Fibroblast of the aortic adventitia (primary cell): ENCODE measurements at places on chromosomes 3 and 15.
A peak's percentile ranks its signal among the peaks of the same experiment; 100 is the strongest.

- DNase-seq: no peak
Measured at GRCh38 chr3:51947215-51947900, 5.2 kb downstream of the PARP3 start.

DNA sequence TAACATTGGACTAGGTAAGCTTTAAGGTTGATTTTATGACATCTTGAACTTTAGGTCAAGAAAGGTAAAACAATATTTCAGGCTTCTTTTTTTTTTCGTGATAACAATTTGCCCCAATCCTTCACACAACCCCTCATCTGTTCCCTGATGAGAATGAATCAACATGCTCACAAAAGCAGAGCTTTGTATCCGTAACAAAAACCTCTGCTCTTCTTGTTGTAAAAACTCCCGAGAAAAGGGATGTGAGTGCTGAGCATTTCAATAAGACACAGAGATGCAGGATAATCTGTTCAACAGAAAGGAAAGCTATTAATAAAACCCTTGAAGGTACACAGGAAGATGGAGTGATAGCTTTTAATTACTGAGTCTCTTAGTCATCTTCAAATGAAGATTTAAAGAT is 94.3 kb downstream of the RAD18 start:
- DNase-seq: no peak

- peak; percentile 61 for DNase-seq
Measured at GRCh38 chr15:43932907-43933306, 106.1 kb downstream of the WDR76 start.

DNA sequence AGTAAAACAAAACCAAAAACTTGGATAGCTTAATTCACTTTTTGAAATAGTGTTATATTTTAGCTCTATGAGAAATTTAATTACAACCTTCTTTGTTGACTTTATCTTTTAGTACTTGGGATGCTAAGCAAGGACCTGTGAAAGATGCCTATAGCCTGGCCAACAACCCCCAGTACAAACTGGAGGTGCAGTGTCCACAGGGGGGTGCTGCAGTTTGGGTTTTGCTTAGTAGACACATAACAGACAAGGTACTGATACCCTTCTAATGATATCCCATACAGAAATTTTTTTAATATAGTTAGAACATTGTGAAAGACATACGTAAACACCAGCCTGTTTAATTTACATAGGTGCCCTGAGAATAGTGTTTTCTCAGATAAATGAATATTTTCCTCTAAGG is 35.3 kb downstream of the CAPN7 start:
- peak; percentile 31 for DNase-seq

GRCh38 chr3:100086401-100086800 is 27.9 kb downstream of the FILIP1L start:
- no peak for DNase-seq

- no peak for DNase-seq
Measured at GRCh38 chr3:181913254-181913653, 201.5 kb downstream of the SOX2 start.

DNA sequence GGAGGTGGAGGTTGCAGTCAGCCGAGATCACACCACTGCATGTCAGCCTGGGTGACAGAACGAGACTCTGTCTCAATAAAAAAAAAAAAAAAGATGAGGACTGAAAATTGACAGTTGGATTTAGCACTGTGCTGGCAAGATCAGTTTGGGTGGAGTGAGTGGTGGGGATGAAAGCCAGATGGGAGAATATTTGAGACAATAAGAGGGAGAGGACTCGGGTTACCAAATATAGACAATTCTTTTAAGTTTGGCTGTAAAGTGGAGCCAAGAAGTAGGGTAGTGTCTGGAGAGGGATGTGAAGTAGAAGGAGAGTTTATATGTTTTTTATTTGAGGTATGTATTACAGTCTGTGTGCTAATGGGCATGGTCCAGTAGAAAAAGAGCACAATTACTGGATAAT is 20.4 kb downstream of the TMOD3 start:
- DNase-seq: peak; percentile 78

GRCh38 chr3:66344391-66344811 is 123.6 kb downstream of the SLC25A26 start:
- DNase-seq: peak; percentile 11

GRCh38 chr3:93910097-93910496 is 63.6 kb downstream of the PROS1 start:
- DNase-seq: peak; percentile 15

- peak; percentile 55 for DNase-seq
Measured at GRCh38 chr3:46926039-46926438, 48.5 kb downstream of the PTH1R start.

DNA sequence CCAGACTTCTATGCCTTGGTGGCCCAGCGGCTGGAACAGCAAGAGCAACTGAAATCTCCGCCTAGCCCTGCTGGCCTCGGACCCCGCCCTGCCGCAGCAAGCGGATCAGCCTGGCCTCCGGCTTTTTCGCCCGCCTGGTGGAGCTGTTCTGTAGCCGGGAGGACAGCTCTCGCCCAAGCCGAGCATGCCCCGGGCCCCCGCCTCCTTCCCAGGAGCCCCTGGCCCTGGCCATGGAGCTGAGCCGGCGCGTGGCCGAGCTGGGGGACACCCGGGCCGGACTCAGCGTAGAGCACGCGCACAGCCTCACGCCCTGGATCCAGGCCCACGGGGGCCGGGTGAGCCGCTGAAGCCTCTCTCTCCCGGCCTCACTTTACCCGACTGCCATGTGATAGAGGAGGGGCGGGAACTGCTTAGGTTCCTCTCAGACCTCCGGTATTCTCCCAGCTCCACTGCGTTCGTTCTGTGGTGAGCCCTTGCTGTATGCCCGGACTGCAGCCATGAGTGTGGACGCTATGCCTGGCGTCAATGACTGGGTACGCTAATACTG is 24.1 kb upstream of the MRPL3 start:
- peak; percentile 47 for DNase-seq

- no peak for DNase-seq
Measured at GRCh38 chr15:66198757-66199156, 54.8 kb downstream of the MEGF11 start.

DNA sequence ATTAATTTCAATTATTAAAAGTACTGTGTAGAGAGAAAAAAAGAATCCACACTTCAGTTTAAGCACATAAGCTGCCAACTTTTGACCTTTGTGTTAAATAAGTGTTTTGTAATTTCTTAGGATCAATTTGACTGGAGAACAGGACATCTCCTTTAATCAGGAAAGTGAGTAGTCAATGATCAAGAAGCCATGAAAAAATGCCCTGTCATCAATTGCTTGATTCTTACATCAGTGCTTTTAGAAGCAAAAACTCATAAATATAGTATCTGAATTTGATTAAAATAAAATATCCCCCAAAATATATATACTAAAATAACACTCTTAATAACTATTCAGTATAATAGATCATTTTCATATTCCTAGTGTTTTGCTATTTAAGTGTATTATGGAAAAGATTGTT is 409.0 kb downstream of the TAFA4 start:
- no peak for DNase-seq

DNA sequence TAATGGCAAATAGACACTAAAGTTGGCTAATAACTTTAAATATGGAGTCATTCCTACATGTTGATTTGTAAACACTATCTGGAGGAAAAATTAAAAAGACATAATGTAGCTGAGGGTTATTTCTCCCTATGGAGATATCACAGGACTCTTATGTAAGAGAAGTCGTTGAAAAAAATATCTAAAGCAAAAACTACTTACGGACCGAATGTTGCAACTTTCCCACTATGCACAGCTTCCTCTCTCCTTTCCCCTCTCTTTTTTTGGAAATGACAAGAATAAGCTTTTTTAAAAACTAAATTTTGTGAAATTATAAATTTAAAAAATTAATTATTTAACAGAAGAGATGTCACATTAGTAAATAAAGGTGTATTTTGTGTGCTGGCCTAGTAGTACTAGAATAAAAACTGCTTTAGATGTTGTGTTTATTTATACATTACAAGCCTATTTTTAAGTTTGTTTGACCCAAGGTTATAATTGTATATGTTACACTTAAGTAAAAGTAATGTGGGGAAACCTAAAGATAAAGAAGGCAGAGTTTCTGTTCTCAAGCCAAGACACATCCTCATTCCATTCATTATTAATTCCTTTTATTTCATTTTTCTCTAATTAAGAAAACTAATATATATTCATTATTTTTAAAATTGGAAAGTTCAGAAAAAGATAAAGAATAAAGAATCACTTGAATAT is 20.7 kb upstream of the PPARG start:
- no peak for DNase-seq

DNA sequence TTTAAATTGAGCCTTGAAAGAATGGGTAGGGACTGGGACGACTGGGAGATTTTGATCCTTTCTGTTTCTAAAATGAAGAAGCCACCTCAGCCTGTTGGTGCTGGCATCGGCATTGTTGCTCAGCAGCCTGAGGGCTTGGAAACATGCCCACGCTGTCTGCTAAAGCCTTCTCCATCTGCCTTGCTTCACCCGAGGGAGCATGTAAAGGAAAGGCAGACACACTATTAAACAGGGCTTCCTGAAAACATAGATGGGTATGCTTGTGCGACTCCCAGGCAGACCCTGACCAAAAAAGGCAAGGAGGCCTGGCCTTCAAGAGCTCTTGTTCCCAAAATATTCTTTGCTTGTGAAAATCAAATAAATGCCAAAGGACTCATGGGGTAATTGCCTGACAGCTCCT is 84.2 kb upstream of the SLC4A7 start:
- peak; percentile 80 for DNase-seq

GRCh38 chr15:44596511-44597010 is 59.6 kb downstream of the EIF3J start:
- no peak for DNase-seq

DNA sequence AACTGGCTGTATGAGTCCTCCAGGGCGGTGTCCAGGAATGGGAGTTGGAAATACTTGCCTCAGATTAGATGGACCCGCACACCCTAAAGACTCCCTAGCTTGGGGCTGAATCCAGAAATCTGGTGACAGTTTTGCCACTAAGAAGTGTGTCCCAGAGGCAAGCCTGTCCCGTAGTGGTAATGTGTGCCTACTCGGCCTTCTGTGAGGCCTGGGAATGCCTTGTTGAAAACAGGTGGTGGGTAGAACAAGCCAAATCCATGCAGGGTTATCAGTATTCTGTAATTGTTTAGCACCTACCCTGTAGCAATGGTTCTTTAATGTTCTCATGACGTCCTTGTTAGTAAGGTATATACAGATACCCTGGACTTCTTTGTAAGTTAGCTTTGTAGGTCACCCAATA is 1.6 kb downstream of the C3orf52 start:
- no peak for DNase-seq

DNA sequence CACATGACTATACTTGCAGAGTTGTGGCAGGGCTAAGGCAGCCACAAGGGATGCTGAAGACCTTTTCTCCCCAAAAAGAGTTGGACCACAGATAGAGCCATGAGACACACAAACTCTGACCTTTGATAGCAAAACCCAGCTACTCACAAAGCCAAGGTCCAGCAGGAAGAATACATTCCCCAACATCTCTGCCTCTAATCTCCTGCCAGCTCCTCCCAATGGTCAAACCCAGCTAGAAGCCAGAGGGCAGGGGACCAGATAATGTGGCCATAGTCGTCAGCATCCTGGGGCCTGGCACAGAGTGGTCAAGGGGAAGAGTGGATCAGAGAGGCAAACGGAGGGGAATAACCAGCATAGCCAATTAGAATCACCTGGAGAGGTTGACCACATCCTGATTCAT is 28.2 kb downstream of the SLC6A1 start:
- no peak for DNase-seq

- DNase-seq: no peak
Measured at GRCh38 chr15:42723068-42723467, 13.9 kb downstream of the CDAN1 start.

DNA sequence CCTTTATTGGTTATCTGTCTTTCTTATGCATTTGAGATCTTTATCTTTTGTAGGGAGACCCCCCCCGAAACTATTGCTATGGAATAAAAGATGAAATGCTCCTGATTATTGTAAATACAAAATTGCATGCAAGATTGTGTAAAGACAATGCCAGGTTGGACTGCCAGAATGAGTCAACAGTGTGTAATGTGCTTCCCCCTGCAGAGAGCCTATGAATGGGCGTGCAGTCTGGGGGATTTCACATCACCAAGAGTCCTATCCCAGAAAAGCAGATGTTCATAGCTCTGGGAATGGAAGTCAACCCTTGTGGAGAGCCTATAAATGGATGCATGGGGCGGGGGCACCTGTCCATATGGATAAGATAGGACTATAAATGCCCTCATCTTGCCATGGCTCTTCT is 584.3 kb downstream of the NSUN3 start:
- DNase-seq: peak; percentile 2

GRCh38 chr3:52245322-52246263 is at the start of gene PPM1M:
Gene PPM1M, plus strand, starts transcription at chr3:52245759. Its CDS starts 66 bp downstream, at chr3:52245825.
- peak; percentile 40 for DNase-seq

GRCh38 chr3:134721214-134721613 is 70.4 kb upstream of the KY start:
- DNase-seq: peak; percentile 30

DNA sequence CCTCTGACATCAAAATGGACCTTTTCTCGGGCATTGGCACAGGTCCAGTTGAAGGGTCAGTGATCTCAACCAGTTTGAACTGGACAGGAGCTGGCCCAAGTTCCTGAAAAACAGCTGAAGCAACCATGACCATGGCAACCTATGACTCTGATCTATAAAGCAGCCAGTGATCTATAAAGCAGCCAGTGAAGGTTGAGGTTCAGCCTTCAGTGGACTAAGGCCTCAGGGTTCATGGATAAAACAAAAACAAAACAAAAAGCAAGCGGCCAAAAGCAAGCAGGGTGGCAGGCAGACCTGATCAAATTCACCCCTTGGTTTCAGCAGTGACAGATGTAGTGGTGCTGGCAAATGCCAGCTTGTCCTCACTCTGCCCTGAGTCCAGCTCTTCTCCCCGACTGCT is 10.0 kb upstream of the CHRNB4 start:
- no peak for DNase-seq

- peak; percentile 72 for DNase-seq
Measured at GRCh38 chr3:27613846-27614500, 108.2 kb downstream of the EOMES start.

DNA sequence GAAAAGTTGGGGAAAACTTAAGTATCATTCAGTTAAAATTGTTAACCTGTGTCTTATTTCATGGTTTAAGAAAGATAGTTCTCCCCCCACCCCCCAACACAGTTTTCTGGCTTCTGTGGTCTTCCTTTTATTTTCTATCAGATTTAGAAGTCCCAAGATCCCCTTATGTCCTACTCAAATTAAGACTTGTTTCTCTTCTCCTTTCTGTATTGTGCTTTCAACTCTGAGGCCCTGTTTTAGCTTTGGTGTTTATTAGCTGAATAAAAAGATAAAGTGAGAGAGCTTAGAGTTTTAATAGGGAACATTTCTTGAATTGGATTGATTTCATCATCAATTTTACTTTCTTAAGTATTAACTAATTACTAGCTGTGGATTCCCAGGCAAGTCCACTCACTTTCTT is 62.6 kb downstream of the AKAP13 start:
- no peak for DNase-seq

- DNase-seq: no peak
Measured at GRCh38 chr3:85148036-85148435, 189.2 kb downstream of the CADM2 start.

DNA sequence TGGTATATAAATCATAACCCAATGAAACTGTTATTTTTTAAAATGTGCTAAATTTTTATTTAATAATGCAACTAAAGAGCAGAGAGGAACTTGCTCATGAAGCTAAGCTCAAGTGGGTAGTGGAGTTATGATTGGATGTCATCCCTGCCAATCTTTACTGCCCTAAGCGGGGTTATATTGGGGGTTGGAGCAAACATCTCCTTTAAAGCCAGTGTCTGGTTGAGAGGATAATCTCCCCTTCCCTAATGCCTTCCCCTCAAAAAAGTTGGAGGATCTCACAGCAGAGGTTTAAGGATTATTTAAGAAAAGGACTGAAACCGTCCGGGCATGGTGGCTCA is 32.1 kb upstream of the CLASP2 start:
- DNase-seq: peak; percentile 8

GRCh38 chr3:50605901-50606326 is 5.7 kb downstream of the CISH start:
- DNase-seq: no peak
